ENCODE measurements at places on chromosomes 7 and 10. TPM values are rescaled to one million over a fixed set of nuclear protein-coding genes. Genes with fewer than 3 reads are reported as not detected.

The YAE1 gene
- polyA plus RNA-seq: 11.9 TPM

DNA sequence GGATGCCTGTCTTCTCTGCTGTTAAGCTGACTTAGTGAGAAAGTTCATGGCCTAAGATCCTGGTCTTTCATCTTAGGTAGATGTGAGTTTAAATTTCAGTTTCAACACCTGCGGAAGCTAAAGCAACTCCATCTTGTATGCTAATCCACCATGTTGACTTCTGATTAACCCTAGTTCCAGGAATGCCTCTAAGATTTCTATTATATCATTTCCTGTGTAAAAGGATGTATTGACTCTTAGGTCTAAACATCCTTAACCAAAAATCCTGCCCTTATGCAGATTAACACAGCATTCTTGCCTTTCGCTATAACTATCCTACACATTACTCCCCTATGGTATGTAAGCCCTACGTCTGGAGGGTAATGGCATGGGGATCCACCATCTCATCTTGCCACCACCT, 94.4 kb upstream of the CCDC6 start:
- no peaks in the 10 kb centered on the region for H3K36me3 ChIP-seq
- peaks cover 6% of the 10 kb centered on the region for H3K27me3 ChIP-seq
- DNase-seq: no peak
- no peak overlapping the region for H3K4me3 ChIP-seq

- no peak overlapping the region for H3K4me3 ChIP-seq
- DNase-seq: no peak
Measured at GRCh38 chr7:128434413-128435326, 21.0 kb upstream of the HILPDA start.

GRCh38 chr10:48567346-48567745, 37.5 kb downstream of the ARHGAP22 start:
- H3K4me3 ChIP-seq: no peak overlapping the region
- H3K27ac ChIP-seq: no peak overlapping the region
- H3K27me3 ChIP-seq: no peaks in the 10 kb centered on the region
- H3K4me1 ChIP-seq: peaks cover 21% of the 10 kb centered on the region

DNA sequence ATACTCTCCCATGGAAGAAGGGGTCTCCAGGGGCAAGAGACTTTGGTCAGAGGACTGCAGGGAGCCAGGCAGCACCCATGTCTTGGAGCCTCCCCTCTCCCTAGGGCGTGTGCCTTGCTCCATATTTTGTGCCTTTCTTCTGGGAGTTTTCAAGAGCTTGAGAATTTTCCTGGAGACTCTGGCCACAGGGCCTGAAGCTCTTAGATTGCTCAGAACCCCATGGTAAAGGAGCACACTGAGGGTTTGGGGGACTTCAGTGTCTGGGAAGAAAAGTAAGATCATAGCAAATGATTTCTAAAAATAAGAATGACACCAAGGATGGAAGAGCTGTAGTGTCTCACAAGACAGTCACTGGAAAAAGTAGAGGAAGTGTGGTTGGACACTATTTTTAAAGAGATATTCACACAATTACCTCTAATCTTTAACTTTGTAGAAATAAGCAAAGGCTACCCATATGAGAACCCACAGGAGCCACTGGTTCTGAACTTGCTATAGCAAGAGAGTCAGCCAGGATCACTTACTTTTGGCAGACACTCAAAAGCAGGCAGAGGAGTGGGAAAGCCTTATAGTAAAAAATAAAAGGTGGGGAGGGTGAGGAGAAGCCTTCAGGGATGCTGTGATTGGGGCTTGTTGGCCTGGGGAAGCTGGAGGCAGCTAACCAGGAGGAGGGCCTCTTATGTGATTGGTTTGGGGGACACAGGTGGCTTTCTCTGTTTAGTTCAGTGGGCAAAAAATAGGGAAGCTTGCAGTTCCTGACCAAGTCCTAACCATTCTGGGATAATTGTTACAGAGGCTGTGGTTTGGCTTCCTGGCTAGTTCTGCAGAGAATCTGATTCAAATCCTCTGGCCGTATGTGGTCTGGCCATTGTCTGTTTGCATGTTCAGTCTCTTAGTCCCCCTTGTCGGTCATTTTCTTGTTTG, 5.1 kb upstream of the CSGALNACT2 start:
- H3K4me1 ChIP-seq: peaks cover 16% of the 10 kb centered on the region
- no peak overlapping the region for H3K27ac ChIP-seq
- H3K4me3 ChIP-seq: no peak overlapping the region
- no peaks in the 10 kb centered on the region for H3K36me3 ChIP-seq
- H3K27me3 ChIP-seq: peaks cover 6% of the 10 kb centered on the region
- DNase-seq: no peak

The TNS3 gene
- polyA plus RNA-seq: 6.3 TPM

GRCh38 chr10:102090772-102091171, 25.6 kb downstream of the HPS6 start:
- H3K4me3 ChIP-seq: no peak overlapping the region
- DNase-seq: no peak

The NEBL gene
- not detected for polyA plus RNA-seq

The ATP6V1F gene
- polyA plus RNA-seq: 341 TPM

- no peaks in the 10 kb centered on the region for H3K27me3 ChIP-seq
- peaks cover 65% of the 10 kb centered on the region for H3K4me1 ChIP-seq
- H3K36me3 ChIP-seq: no peaks in the 10 kb centered on the region
- peak overlapping the region; percentile 45 for H3K4me3 ChIP-seq
Measured at GRCh38 chr7:2637505-2638223, 5.9 kb downstream of the TTYH3 start.

DNA sequence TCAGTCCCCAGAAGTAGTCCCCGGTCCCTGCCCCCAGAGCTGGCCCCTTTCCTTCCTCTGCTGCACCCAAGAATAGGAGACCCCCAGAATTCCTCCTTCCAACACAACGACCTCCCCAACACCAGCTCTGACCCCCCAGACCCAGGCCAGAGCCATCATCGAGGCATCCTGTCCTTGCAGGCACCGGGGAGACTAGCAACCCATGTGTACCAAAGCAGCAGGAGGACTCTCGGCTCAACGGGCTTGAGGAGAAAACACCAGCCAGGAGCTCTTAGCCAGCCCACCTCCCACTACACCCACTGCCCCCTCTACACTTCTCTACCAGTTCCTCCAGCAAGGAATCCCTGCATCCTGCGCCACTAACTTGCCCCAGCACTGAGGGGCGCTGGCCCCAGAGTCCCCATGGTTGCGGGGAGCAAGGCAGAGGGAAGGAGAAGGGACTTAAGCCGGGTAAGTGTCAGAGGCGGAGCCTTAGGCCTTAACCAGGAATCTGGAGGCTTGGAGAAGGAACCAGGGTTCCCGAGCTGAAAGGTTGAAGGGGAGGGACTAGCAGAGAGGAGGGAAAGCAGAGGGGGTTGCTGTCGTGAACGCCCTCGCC, 3.9 kb downstream of the GRID1 start:
- H3K4me3 ChIP-seq: peak overlapping the region; percentile 26
- DNase-seq: no peak
- H3K27me3 ChIP-seq: peaks cover 57% of the 10 kb centered on the region
- H3K36me3 ChIP-seq: no peaks in the 10 kb centered on the region
- H3K4me1 ChIP-seq: peaks cover 10% of the 10 kb centered on the region
- H3K27ac ChIP-seq: no peak overlapping the region

The INSYN2A gene
- polyA plus RNA-seq: not detected

- H3K4me1 ChIP-seq: peaks cover 55% of the 10 kb centered on the region
- no peak overlapping the region for H3K27ac ChIP-seq
- DNase-seq: no peak
- H3K27me3 ChIP-seq: no peaks in the 10 kb centered on the region
- no peak overlapping the region for H3K4me3 ChIP-seq
- H3K36me3 ChIP-seq: peaks cover 8% of the 10 kb centered on the region
Measured at GRCh38 chr10:74892839-74893238, 66.4 kb downstream of the KAT6B start.

DNA sequence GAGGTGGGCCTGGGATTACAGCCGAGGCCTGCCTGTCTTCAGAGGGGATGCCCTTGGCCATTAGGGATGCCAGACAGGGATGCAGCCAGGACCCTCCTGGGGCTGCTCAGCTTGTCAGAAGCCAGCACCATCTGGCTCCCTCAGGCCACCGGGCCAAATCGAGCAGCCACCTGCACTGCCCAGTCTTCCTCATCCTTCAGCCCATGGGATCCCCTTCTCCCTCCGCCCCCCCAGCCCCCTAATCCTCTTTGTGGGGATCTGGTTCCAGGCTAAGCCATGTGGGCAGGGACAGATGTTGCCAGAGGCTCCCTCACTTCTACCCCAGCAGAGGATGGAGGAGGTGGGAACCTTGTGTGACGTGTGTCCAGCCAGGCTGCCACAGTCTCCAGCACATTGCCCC, 137.4 kb upstream of the PPIF start:
- no peaks in the 10 kb centered on the region for H3K36me3 ChIP-seq
- H3K27me3 ChIP-seq: no peaks in the 10 kb centered on the region
- H3K4me1 ChIP-seq: peaks cover 4% of the 10 kb centered on the region

GRCh38 chr7:84684836-84685480, 490.4 kb upstream of the SEMA3A start:
- DNase-seq: no peak
- no peaks in the 10 kb centered on the region for H3K36me3 ChIP-seq
- H3K27ac ChIP-seq: no peak overlapping the region
- H3K27me3 ChIP-seq: no peaks in the 10 kb centered on the region
- no peaks in the 10 kb centered on the region for H3K4me1 ChIP-seq
- no peak overlapping the region for H3K4me3 ChIP-seq

The FGL2 gene
- 5.2 TPM for polyA plus RNA-seq

The GOLGA7B gene
- not detected for polyA plus RNA-seq

The DNAJC12 gene
- not detected for polyA plus RNA-seq

GRCh38 chr7:84339306-84339705, 144.7 kb upstream of the SEMA3A start:
- H3K4me3 ChIP-seq: no peak overlapping the region
- no peak overlapping the region for H3K27ac ChIP-seq
- no peak for DNase-seq
- no peaks in the 10 kb centered on the region for H3K4me1 ChIP-seq
- H3K27me3 ChIP-seq: no peaks in the 10 kb centered on the region
- H3K36me3 ChIP-seq: no peaks in the 10 kb centered on the region

GRCh38 chr7:149716007-149716931, 57.1 kb downstream of the ZNF467 start:
- no peaks in the 10 kb centered on the region for H3K27me3 ChIP-seq
- peaks cover 26% of the 10 kb centered on the region for H3K4me1 ChIP-seq
- peak overlapping the region; percentile 92 for H3K27ac ChIP-seq
- DNase-seq: no peak

DNA sequence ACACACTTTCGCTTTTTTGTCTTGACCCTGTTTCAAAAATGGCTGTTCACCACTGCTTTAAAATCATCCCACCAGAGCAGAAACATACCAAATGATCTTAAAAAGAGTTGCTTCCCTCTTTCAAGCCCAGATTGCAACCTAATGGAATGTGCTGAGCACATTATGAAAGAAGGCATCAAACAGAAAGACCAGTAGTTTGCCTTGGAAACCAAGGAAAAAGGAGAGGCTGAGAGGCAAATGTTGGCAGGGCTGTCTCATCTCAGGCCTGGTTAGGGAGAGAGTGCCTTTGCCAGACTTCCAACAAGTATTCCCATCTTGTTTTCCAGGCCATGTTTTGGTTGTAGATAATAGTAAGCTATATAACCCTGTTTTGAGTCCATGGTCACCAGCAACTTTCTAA, 64.3 kb downstream of the ABCB4 start:
- no peaks in the 10 kb centered on the region for H3K27me3 ChIP-seq
- no peak overlapping the region for H3K27ac ChIP-seq
- no peak for DNase-seq
- peaks cover 16% of the 10 kb centered on the region for H3K36me3 ChIP-seq

GRCh38 chr7:46153583-46153950, 232.5 kb upstream of the IGFBP3 start:
- H3K4me3 ChIP-seq: no peak overlapping the region
- H3K27ac ChIP-seq: no peak overlapping the region
- peaks cover 7% of the 10 kb centered on the region for H3K27me3 ChIP-seq
- DNase-seq: no peak

- H3K27ac ChIP-seq: no peak overlapping the region
- no peaks in the 10 kb centered on the region for H3K36me3 ChIP-seq
- H3K4me1 ChIP-seq: peaks cover 5% of the 10 kb centered on the region
- H3K4me3 ChIP-seq: no peak overlapping the region
- peaks cover 36% of the 10 kb centered on the region for H3K27me3 ChIP-seq
- no peak for DNase-seq
Measured at GRCh38 chr7:50795831-50796230, 13.1 kb upstream of the GRB10 start.
